ENCODE measurements at places on chromosomes 11 and 22.

DNA sequence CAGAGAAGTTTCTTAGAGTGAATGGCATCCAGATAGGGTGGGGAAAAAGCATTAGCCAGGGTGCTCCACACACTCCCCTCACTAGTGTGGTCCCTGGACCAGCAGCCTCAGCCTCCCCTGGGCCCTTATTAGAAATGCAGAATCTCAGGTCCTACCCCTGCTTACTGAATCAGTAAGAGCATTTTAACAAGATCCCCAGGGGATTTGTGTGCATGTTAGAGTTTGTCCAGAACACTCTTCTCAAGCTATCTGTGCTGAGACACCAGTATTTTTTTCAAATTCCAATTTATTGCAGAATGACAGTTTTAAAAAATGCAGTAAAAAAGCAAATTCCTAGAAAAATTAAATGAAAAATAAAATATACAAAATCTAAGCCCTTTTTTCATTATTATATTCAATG is 123.1 kb downstream of the MIAT start:
- DNase-seq, result no peak

GRCh38 chr11:75150879-75151278 is at the start of gene SLCO2B1:
Gene SLCO2B1, plus strand, starts transcription at chr11:75151107. Its CDS starts 275 bp downstream, at chr11:75151382.
- no peak for DNase-seq

GRCh38 chr11:124320097-124320496 is at the start of gene OR8D2:
Gene OR8D2, minus strand, starts transcription at chr11:124320197. Its CDS starts 0 bp downstream, at chr11:124320197.
- DNase-seq, result no peak

DNA sequence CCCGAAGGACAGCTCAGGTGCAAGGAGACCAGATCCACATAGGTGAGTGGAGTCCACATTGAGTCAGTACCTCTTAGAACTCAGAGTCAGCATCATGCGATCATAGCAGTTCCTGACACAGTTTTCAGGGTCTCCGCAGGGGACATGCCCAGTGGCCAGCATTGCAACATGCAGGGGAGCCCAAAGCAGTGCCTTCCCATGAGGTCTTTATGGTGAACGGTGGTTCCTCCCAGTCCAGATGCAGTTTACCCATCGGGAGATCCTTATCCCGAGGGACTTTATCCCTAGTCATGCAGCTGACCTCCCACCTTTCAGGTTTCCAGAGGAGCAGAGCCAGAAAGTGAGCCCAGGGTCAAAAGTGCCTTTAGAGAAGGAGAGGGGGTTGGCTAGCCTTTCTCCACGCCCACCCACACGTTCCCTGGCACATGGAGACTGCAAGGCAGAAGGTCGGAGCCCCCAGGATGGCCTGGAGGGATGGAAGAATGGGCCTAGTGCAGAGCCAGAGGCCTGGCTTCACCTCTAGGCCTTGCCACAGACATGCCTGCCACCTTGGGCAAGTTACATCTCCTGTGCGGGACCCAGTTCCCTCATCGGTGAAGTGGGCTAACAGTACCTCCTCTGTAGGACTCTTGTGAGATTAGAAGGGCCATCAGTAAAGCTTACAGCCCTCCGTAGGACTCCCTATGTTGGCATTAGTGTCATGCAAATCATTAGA is 6.4 kb downstream of the KCTD17 start:
- no peak for DNase-seq

GRCh38 chr11:106389101-106389500 is 311.6 kb downstream of the AASDHPPT start:
- DNase-seq, result no peak

- DNase-seq, result no peak
Observed at GRCh38 chr11:93611836-93612677, 49.4 kb upstream of the CEP295 start.

GRCh38 chr22:49770547-49771265 is 57.0 kb downstream of the BRD1 start:
- DNase-seq, result no peak

- no peak for DNase-seq
Observed at GRCh38 chr11:120283124-120283523, 42.0 kb upstream of the TLCD5 start.

- no peak for DNase-seq
Observed at GRCh38 chr11:20081336-20081735, 78.9 kb downstream of the DBX1 start.

DNA sequence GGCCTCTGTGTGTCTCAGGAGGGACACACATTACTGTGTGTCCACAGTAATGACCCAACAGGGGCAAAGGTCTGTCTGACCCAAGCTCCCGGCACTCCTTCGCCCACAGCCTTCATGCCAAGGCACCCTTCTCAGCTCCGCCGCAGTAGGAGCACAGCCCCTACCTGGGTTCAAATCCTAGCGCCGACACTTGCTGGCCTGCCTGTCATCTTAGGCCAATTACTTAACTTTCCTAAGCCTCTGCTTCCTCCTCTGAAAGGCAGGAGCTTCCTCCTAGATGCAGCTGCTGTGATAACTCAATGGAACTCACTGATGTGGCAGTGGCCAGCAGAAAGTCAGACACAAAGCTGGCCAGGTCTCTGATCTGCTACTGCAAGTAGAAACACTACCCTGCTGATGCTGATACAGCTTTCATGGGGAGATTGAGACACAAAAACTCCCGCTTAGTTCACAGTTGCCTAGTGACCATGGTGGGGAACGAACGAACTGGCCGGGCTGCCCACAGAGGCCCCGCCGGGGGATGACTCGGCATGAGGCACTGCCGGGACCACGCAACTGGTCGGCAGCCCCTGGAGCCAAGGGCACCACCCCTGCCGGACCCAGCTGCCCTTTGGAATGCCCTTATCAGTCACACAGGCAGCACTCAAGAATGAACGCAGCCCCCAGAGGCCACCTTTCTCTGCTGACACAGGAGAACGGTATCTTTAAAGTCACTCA is 8.1 kb downstream of the EHD1 start:
- DNase-seq, result no peak

DNA sequence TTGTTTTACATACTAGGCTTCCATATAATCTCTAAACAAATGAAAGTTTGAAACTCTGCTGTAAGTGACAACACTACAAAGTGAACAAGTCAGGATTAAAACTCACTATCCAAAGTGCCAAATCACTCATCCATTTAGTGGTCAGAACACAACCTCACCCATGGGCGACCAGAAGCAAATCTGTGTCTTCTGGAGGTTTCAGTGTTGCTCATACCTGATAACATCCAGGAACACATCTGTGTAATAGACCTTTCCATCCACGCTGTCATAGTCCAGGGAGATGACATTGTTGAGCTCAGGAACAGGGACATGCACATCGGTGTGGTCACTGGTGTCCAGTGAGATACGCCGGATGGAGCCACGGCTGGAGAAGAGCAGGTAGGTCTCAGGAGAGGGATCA is 28.5 kb upstream of the CKAP5 start:
- DNase-seq, result no peak

- DNase-seq, result no peak
Observed at GRCh38 chr11:86555866-86556265, 116.5 kb downstream of the ME3 start.

DNA sequence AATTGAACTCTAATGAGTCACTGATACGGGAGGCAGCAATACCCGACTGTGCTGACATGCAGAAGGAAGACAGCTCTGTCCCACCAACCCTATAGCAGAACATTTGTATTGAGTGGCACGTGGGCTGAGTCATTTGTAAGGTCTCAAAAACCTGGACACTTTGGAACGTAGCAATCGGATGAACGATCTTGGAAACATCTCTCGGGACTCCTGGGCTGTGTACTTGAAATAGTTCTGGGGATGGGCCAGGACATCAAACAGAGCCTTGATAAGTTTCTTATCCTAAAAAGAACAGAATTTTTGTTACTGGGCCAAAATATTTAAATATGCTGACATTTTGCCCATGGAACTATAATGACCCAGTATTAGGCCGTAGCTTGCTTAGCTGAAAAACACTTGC is 17.1 kb upstream of the NRIP3 start:
- DNase-seq, result no peak

DNA sequence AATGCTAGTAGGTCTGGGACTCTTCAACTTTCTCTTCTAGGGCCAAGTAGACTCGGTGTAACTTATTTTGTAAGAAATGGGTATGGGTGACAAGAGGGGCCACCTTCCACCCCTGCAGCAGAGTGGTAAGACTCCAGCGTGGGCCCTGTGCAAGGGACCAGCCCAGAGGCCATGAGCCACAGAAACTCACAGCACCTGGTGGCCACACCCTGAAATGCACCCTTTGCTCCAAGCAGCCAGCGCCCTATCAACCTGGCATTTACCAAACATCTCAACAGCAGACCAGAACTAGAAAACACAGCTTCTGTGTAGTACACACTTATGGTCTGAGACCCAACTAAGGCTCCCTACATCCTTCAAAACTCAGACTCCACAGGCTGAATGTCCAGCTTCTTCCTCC is 5.7 kb downstream of the CDCA5 start:
- DNase-seq, result peak; percentile 62

DNA sequence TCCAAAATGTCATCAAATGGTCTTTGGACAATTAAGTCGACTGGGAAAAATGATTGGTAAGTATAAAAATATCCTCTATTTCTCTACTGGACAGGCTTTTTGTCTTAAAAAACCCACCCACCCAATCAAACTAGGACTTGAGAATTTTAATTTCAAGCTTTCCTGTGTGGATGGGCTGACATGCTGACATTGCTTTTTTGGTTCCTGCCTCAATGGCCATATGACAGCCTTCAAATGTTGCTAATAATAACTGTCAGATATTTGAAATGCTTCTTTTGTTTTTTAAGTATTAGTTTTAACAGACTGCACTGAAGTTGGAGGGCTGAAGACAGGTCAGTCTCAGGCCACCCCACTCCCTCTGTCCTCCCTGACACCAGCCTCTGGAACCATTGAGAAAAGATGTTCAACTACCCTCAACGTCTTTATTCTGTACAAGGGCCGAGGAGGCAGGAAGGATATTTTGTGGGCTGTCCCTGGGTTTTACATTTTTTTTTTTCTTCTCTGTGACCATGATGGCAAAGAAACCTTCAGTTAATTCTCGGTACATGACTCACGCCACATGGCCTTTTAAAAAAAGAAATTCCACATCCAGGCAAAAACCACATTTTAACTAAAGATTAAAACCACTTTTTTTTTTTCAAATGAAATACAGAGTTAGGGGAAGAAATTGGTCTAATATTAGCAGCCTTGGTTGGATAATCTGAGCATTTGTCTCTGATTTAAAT is 130.4 kb downstream of the SLC1A2 start:
- no peak for DNase-seq

DNA sequence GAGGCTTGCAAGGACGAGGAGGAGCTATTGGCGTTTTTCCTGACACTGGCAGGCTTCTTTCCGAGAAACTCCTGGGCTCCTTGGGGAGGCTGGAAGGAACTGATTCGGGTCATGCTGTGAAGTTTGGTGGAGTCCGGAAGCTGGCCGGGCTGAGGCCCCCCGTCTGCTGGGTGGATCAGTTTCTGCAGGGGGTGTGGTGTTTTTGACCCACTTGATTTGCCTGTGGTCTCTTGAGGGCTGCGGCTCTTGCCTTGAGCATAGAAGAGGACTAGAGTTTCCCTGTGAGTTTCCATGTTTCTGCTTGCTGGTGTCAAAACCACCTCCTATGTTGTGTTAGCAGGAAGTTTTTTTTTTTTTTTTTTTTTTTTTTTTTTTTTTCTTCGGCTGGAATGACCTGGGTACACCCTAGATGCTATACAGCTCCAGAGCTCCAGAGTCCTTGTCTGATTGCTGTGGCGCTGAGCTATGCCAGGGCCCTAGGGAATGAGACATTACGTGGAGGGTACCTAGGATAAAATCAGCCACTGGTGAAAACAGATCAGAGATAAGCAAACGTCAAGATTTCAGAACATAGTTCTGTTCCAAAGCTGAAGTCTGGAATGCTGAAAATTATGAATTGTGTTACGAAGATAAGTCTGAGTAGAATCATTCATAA is 728 bp downstream of the TBC1D22A start:
- no peak for DNase-seq

DNA sequence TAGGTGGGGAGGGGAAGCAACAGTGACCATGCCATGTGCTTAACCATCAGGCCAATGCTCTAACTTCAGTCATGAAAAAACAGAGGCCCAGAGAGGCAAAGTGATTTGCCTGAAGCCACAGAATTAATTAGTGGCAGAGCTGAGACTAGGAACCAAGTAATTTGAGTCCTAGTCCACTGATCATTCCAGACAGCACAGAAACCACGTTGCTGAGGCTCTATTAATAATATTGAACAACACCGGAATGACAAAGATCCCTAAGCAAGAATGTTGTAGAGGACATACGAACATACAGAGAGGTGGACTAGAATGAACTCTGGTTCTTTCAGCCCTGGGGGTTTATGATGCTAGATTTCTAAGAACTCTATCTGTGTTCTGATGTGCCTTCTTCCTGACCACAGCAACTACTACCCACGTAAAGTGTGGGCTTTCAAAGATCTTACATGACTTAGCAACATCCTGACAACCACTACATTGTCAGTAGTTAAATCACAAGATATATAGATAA is 92.3 kb downstream of the GAB2 start:
- no peak for DNase-seq

GRCh38 chr11:103585401-103585800 is 451.0 kb upstream of the DDI1 start:
- DNase-seq, result no peak

DNA sequence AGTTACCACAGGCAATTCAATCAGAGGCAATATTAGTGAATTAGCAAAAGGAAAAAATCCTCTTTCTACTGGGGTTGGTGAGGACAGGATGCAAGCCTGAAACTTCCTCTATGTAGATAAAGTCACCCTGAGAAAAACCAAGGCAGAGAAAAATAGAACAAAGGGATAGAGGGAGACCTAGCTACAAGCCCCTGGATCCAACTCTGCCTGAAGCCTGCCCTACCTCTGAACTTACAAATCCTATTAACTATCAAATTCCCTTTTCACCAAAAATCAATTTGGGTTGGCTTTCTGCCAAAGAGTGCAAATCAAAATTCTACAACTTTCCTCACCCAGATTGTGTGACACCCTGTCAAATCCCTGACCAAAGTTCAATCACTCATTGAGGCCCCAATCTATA is 161.3 kb downstream of the LARGE1 start:
- no peak for DNase-seq

GRCh38 chr11:19660076-19660475 is 52.6 kb upstream of the NAV2 start:
- no peak for DNase-seq

DNA sequence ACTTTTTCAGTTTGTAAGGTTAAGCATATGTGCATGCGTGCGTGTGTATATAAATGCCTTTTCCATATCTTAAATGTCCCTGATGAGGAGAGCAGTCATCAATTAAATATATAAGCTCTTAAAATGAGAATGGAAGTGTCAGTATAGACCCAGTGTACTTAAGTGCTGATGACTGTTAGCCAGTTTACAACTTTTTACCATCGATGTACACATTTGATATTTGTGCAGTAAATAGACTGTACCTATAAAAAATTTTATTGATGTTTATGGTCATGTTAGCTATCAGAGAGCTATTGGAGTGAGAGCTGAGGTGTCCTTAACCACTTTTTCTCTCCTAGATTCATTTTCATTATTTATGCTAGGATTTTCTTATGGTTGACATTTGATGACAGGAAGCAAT is 45.4 kb downstream of the TRAF6 start:
- DNase-seq, result no peak

- DNase-seq, result no peak
Observed at GRCh38 chr22:45617948-45618347, 53.7 kb upstream of the ATXN10 start.

- DNase-seq, result no peak
Observed at GRCh38 chr22:38098410-38099249, 11.9 kb downstream of the BAIAP2L2 start.

All from effector CD4-positive, alpha-beta T cell (primary cell).